ENCODE measurements at places on chromosomes 11 and 22. TPM values are rescaled to one million over a fixed set of nuclear protein-coding genes. Genes with fewer than 3 reads are reported as not detected.

DNA sequence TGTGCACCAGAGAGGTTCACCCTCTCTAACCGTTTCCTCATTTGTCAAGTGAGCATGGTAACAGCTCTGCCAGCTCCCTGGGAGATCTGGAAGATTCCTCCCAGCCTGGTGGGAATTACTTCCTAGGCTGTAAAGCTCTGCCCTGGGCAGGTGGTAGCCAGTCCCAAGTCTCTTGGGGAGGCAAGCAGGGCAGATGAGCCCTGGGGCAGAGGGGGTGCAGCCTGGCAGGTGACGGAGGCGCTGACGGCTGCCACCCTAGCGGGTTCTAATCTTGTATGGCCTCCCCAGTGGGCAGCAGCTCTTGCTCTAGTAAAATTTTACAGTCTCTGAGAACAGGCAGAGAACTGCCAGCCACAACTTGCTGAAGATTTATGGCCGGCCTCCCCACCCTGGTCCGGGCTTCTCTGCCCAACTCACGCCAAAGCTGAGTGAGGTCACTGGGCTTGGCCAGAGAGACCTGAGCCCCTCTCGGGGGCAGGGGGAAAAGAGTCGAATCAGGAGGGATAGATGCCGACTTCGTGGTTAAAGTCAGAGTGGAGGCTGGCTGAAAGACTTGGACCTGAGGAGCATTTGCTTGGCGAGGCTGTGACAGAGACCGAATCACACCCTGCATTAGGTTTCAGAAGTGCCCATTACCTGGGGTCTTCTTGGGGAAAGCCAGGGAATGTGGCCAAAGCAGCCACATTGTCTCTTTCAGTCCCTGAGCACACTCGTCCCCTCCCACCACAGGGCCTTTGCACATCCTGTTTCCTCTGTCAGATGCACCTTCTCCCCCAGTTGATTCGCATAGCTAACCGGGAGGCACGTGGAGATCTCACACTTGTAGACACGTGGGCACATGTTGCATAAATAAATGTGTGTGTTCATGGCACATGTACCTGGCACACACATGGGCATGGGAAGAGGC, 188.2 kb downstream of the MN1 start:
- no peak overlapping the region for H3K4me3 ChIP-seq
- H3K36me3 ChIP-seq: no peaks in the 10 kb centered on the region
- H3K4me1 ChIP-seq: peaks cover 3% of the 10 kb centered on the region

- H3K27ac ChIP-seq: peak overlapping the region; percentile 99
- H3K36me3 ChIP-seq: peaks cover 76% of the 10 kb centered on the region
- no peak for DNase-seq
- H3K4me1 ChIP-seq: peaks cover 89% of the 10 kb centered on the region
- no peak overlapping the region for H3K4me3 ChIP-seq
Observed at GRCh38 chr11:117999354-117999993, 13.3 kb downstream of the IL10RA start.

Gene CCDC34
- total RNA-seq: 28.5 TPM

DNA sequence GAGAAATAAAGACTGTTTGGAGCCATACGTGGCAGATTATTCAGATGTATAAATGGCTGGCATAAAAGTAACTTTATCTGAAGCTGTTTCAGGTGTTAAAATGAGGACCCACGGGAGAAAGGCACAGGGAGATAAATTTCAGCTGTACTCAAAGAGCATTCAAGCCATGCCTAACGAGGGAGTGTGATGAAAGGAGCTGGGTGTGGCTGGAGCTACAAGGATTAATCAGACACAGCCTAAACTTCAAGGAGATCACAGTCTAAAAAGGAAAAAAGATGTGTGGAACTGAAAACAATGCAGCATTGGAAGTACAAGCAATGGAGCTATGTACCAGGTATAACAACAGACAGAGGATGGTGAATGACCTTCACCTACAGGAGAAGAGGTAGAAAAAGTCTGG, 120.8 kb upstream of the APOA1 start:
- no peak overlapping the region for H3K4me3 ChIP-seq
- peaks cover 11% of the 10 kb centered on the region for H3K36me3 ChIP-seq
- H3K27me3 ChIP-seq: no peaks in the 10 kb centered on the region
- DNase-seq: no peak
- peaks cover 44% of the 10 kb centered on the region for H3K4me1 ChIP-seq
- no peak overlapping the region for H3K27ac ChIP-seq

DNA sequence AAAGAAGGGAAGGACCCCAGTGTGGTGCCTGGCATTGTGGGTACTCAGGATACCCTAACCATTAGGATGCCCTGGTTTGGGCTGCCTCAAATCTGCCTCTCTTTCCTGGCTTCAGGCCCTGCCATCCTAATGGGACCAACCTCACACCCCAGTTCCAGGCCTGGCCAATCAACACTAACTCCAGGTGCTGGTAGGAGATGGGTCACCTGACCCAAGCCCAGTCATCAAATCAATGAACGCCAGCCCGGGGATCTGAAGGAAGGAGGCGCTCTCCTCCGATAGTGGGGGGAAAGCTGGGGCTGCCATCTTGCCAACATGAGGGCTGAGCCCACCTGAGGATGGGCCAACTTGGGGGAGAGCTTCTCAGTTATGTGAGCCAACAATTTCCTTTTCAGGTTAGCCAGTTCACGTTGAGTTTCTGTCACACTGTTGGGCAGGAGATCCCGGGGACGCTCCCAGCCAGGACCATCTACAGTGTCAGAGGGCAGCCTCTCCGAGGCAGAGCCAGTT, 12.7 kb downstream of the MFNG start:
- H3K27me3 ChIP-seq: no peaks in the 10 kb centered on the region
- peaks cover 46% of the 10 kb centered on the region for H3K36me3 ChIP-seq
- no peak for DNase-seq

DNA sequence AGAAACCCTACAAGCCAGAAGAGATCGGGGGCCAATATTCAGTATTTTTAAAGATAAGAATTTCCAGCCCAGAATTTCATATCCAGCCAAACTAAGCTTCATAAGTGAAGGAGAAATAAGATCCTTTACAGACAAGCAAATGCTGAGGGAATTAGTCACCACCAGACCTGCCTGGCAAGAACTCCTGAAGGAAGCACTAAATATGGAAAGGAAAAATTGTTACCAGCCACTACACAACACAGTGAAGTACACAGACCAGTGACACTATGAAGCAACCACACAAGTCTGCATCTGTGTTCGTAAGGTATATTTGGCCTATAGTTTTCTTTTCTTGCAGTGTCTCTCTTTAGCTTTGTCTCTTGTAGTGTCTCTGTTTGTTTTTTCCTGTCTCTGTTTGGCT, 29.0 kb downstream of the TMEM225 start:
- H3K27ac ChIP-seq: no peak overlapping the region
- no peak overlapping the region for H3K4me3 ChIP-seq
- no peaks in the 10 kb centered on the region for H3K4me1 ChIP-seq
